ENCODE measurements at places on chromosomes 1 and 21.

DNA sequence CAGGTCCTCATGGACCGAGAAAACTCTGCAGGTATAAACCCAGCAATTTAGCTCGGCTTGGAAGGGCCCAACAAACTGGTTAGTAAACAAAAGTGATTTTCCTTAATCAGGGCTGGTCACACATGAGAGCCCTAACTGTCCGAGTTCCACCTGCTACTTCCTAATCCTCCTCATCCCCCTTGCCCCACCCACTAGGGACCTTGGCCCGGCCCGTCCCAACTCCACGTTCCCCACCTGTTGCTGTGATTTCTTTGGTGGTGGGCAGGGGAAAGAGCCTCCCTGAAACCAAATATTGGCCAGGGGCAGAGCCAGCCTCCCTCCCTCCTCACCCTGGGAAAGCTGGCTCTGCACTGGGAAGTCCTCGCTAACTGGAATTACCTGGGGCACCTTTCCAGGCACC is 304.2 kb upstream of the PROX1 start:
- DNase-seq = no peak

DNA sequence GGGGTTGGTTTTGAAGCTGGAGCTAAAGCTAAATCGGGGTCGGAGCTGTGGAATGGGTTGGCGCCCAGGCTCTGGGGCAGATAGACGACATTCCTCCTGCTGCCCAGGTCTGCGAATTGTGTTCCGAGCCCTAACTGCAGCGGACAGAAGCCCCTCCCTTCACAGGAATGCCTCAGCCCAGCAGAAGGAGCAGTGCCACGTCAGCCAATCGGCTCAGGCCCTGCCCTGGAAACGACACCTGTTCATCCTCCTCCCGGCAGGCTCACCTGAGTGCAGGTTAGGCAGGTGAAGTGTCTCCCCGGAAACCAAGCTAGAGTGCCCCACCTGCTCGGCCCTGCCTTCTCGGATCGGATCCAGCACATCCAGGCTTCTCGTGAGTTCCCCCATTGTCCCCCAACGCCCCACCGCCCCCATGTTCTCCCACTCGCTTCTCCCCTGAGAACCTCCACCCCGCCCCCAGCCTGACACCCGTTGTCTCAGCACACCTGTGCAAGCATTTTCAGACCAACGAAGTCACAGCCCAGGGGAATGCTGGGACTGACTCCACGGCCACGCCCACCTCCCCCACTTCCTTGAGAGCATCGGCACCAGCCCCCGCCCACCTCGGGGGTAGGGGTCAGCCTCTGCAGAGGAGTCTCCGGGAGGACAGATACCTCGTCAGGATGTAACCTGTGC is 775 bp downstream of the TMEM125 start:
- peak; percentile 25 for DNase-seq

DNA sequence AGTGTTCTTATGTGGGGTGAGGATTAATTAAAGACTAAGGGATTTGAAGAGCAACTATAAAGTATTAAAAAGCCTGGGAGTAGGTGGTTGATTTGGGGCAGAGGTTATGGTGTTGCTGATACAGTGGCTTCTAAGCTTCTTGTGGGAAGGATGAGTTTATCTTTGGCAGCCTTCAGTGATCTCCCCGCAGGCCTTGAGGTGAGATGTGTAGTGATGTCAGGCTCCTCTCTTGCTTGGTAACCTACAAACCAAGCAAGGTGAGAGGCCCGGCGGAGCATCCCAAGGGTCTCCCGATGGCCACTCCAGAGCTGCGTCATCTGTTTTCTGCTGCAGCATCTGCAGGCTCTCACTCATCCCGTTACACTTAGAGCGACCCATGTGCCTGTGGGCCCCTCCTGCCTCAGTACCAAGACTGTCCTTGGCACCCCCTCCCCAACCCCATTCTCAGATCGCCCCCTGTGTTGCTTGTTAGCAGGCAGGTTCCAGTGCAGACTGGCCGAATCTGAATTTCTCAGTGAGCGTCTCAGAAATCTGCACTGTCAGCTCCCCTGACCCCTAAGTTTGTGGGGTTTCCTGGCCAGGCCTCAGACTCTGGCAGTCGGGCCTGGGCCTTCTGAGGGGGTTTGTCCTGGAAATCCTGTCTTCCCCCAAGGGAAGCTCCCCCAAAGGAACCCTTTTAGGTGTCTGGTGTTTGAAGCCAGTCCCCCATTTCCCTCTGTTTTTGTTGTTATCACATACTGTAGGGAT is 77.9 kb downstream of the GALNT2 start:
- no peak for DNase-seq

DNA sequence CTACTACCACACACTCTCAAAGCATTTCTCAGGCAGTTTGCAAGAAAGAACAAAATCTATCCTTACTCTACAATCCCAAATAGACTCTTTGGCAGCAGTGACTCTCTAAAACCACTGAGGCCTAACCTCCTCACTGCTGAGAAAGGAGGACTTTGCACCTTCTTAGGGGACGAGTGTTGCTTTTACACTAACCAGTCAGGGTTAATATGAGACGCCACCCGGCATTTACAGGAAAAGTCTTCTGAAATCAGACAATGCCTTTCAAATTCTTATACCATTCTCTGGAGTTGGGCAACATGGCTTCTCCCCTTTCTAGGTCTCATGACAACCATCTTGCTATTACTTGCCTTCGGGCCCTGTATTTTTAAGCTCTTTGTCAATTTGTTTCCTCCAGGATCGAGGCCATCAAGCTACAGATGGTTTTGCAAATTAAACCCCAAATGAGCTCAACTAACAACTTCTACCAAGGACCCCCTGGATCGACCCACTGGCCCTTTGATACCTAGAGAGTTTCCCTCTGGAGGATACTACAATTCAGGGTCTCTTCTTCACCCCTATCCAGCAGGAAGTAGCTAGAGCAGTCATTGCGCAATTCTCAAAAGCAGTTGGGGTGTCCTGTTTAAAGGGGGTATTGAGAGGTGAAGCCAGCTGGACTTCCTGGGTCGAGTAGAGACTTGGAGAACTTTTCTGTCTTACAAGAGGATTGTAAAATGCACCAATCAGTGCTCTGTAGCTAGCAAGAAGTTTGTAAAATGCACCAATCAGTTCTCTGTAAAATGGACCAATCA is 2.0 kb upstream of the FMO4 start:
- no peak for DNase-seq

DNA sequence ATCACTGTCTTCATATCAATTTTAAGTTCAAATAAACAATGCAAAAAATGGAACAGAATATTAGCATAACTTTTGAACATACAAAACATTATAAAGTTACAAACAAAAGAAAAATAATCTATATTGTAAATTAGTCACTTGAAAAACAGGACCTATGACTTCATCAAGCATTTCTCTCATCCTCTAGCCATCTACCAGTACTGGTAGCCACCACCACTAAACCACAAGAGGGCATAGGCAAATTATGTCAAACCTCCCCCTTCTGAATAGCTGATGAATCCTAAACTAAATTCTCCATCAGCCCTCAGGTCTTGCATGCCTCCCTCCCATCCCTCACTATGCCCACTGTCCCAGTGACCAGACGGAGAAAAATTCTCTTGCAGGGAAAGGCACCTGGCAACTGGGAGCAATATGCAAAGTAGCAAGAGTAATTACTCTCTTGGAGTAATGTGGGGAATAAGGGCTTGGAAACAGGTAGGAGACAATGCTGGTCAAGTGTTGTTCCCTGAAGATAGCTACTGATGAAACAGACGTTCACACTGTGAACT is 37.1 kb downstream of the SSX2IP start:
- DNase-seq = no peak

GRCh38 chr1:27057801-27058625 is 45.4 kb upstream of the TENT5B start:
- DNase-seq = no peak

DNA sequence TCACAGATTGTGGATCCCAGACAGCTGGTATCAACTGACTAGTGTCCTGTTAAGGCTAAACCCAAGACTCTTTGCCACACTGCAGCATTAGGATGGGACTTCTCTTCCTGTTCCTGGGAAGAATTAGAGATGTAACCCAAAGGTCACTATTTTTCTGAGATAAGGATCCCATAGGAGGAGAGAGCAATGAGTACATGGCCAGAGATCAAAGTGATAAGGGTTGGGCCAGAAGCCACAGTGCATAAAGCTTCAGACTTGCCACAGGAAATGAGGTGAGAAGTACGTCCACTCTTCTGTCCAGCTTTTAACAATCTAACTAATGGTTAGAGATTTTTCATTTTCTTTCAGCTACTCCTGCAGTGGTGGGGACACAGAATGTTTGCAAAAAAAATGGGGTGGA is at the start of gene HSD3B1:
Gene HSD3B1, plus strand, starts transcription at position 270 of the 400 bp plus-strand sequence. CDS start 267 bp downstream, outside the sequence.
- no peak for DNase-seq

DNA sequence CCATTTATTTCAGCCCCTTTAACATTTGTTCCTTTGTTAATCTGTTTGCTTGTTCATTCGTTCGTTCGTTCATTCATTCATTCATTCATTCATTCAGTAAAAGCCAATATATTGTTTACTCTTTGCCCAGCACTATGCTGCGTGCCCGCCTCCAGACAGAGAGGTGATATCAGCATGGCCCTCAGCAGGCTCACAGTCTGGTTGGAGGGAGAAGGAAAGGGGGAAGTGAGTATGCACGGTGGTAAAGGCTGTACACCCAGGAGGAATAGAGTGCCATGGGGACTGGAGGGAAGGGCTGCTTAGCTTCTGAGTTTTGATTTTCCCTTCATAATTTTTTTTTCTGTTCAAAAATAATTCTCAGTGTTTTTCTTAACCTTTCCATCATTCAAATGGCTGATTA is 144.7 kb downstream of the NOS1AP start:
- DNase-seq = no peak

GRCh38 chr1:46221749-46222148 is 18.6 kb downstream of the LURAP1 start:
- DNase-seq = no peak

DNA sequence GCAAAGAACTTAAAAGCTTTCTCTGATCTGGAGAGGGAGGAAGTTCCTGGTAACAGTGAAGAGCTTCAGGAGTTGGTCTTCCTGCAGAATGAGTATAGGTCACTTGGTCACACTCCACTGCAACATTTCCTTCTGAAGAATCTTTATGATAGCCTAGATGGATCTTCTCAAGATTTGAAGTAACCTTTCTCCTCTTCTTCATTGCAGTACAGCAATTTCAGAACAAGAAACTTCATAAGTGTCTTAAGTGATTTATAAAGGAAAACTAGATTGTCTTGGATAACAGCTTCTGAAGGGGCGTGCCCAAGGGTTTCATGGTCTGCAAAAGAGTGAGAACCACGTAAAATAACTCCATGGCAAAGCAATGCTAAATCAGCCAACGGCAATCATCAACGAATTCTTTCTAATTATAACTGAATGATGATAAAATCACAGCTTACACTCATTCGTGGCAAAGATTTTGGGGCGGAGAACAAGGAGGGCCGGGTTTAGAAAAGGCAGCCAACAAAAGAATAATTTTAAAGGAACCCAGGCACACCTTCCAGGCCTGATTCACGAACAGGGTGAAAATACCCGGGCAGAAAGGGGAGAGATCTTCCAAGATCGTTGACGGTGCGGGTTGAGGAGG is 53.9 kb upstream of the ASPM start:
- no peak for DNase-seq

- no peak for DNase-seq
Observed at GRCh38 chr1:63877816-63878215, 104.0 kb downstream of the ROR1 start.

DNA sequence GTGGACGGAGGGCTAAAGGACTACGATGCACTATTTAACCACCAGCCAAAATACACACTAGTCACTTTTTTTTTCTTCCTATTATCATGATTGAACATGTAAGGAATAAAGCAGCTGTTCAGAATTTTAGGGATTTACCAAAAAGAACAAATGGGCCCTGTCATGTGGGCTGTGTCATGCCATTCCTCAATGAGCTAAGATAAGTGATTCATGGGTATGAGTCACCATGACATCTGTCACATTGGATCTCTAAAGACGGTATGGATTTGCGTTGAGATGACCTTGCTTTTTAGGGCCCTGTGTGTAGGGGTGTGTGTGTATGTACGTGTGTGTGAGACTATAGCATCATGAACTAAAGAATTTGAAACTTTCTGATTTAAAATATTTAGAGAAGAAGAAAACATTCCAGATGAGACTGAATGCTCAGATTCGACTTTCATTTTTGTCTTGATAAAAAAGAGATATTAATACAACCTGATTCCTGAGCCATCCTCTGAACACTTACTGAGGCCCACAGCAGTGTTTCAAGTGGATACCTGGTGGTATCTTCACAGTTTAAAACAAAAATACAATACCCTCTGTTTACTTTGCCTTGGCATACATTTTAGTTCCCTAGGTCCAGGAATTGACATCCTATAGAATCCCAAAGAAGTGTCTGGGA is 246.1 kb upstream of the DUSP10 start:
- no peak for DNase-seq

DNA sequence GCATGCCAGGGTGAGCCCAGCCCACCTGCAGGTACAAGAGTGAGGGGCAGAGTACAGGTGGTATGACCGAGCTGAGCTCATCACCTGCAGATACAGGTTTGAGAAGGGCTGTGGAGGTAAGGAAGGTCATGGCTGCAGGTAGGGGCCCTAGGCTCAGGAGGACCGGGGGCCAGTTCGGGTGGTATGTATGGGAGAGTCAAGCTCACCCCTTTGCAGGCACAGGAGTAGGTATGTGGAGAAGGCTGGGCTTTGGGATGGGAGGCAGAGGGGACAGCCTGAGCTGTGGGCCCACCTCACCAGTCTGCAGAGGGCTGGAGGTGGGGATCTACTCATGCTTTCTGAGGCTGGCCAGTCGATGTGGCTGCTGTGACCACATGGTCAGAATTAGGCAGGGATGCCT is 17.2 kb downstream of the PODN start:
- no peak for DNase-seq

GRCh38 chr1:1165485-1165884 is 8.2 kb upstream of the TTLL10 start:
- DNase-seq = no peak

- DNase-seq = no peak
Observed at GRCh38 chr1:231419738-231420298, 2.3 kb downstream of the EGLN1 start.

DNA sequence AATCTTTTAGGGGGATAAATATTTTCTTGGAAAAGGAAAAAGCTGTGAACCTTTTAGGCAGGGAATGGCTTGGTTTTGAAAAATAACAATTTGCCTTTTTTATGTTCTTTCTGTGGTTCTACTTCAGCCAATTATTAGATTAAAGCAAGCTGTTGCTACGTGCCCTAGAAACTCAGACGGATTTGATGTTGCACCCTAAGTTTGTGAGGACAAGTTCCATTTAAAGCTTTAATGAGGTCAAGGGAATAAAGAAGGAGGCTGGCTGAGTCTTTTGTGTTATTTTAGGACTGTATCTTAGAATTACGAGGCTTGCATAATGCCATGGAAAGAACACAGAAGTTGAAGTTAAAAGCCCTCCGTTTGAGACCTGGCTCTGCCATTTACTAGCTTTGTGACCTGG is 216.9 kb downstream of the NUF2 start:
- no peak for DNase-seq
